ENCODE measurements at places on chromosomes 7 and 10.
A peak's percentile ranks its signal among the peaks of the same experiment; 100 is the strongest.

- no peak for DNase-seq
These were observed 5.9 kb downstream of the ZKSCAN1 start for GRCh38 chr7:100021297-100021696.

GRCh38 chr7:45001826-45002225 lies 1.8 kb downstream of the CCM2 start:
- DNase-seq = no peak

DNA sequence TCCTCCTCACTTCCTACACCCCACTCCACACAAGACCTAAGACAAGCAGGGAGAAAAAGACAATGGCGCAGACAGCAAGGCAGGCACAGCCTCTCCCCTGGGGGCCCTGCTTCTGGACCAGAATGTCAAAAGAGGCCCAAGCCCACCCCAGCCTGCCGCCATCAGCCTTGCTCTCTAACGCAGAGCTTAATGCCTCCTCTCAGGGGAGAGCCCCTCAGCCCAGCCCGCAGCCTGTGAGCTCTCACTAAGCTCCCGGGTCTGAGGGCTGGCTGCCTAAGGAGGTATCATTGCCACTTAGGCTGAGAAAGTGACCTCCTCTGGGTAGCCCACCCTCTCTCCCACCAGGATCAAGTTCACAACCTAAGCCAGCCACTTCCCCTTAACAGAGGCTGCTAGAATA lies 16.7 kb downstream of the SLIT1 start:
- DNase-seq = no peak

- DNase-seq = no peak
These were observed 8.0 kb upstream of the CFAP70 start for GRCh38 chr10:73366381-73367298.

DNA sequence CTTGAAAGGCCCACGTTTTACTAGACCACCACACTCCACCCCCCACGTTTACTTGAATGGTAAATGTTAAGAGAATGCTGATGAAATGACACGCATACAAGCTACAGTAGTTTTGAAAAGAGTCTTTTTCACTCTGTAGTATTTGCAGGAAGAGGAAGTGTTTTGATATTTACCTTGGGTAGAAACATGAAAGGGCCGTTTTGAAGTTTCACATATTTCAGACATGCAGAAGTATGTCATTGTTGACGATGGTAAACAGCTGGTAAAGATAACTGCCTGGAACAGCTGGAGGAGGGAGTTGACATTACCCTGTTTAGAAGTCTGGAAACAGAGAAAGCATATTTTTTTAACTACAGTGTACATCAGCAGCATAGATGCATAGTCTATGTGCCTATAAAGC lies 160.7 kb downstream of the NXPH1 start:
- no peak for DNase-seq

GRCh38 chr10:30562787-30563186 lies 66.8 kb downstream of the LYZL2 start:
- no peak for DNase-seq

- no peak for DNase-seq
These were observed 19.8 kb downstream of the CCNY start for GRCh38 chr10:35355971-35356724.

GRCh38 chr10:8116926-8117493 lies 62.5 kb downstream of the GATA3 start:
- DNase-seq = no peak

DNA sequence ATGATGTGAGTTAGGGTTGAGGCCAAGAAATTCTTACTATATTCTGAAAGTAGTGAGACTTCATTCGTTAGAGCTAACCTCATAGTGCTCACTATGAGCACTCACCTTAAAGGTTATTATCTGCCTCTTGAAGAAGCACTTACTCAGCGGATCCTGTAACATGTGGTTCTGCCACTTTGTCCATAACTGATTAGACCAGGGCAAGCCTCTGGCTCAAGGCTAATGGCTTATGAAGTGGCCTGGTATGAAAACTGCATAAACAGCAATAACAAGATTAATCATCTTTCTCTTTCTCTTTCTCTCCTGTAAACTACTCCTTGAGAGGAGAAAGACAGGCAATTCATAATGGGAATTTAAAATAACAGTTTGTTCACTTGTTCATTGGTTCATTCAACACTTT lies 82.8 kb downstream of the MAPK8 start:
- DNase-seq = no peak

GRCh38 chr10:119413093-119413453 lies 129.4 kb downstream of the RGS10 start:
- DNase-seq = no peak

GRCh38 chr7:54333952-54334351 lies 208.2 kb upstream of the VSTM2A start:
- no peak for DNase-seq

- peak; percentile 84 for DNase-seq
These were observed 105.4 kb upstream of the FAM133B start for GRCh38 chr7:92695308-92696261.

GRCh38 chr7:100540073-100540723 lies 1.2 kb downstream of the AGFG2 start:
- DNase-seq = no peak

DNA sequence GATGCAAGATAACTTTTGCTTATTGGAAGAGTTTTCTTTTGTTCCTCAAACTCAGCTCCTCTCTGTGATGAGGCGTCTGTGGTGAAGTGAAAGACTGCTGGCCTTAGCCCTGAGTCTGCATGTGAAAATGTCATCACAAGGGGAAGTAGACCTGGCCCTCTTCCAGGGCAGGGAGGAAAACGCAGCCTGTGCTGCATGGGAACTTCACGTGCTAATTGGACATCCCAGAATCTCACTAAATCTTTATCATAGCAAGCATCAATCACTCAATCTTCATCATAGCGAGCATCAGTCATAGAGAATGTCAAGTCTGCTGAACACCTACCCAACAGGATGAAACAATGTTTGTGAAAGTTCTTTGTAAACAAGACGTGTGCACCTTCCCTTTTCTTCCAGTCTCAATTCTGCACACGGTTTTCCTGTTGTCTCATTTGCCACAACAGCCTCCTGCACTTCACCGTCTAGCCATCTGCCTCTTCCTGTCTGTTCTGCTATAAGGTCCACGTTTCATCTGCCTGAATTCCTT lies 314.6 kb downstream of the FRMD4A start:
- peak; percentile 45 for DNase-seq

- no peak for DNase-seq
These were observed 36.6 kb downstream of the GRK5 start for GRCh38 chr10:119243967-119244366.

DNA sequence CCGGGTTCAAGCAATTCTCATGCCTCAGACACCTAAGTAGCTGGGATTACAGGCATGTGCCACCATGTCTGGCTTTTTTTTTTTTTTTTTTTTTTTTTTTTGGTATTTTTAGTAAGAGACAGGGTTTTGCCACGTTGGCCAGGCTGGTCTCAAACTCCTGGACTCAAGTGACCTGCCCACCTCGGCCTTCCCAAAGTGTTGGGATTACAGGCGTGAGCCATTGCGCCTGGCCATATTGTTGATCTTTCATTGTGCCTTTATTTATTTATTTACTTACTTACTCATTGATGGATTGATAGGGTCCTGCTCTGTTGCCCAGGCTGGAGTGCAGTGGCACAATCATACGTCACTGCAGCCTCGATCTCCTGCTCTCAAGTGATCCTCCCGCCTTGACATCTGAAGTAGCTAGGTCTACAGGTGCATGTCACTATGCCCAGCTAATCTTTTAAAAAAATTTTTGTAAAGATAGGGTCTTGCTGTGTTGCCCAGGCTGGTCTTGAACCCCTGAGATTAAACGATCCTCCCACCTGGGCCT lies 30.4 kb downstream of the SVIL start:
- DNase-seq = no peak
